ENCODE measurements at places on chromosomes 6 and 20.

- DNase-seq: no peak
These were observed 313.4 kb downstream of the CDH26 start for GRCh38 chr20:60271597-60271996.

DNA sequence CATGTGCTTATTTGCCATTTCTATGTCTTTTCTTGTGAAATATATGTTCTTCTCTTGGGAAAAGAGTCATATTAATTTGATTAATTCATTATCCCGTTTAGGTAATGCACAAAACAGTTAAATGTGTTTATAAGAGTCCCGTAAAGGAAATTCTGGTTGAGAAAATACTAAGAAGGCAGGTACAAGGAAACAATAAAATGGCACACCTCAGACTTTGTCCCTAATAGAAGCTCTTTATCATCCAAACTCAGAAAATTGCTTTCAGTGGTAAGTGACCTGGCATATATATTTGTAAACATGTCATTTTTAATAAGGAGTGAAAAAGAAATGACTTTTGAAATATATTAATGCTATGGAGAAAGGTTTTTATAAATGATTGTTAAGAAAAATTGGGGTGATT is 540.5 kb upstream of the CITED2 start:
- no peak for DNase-seq

DNA sequence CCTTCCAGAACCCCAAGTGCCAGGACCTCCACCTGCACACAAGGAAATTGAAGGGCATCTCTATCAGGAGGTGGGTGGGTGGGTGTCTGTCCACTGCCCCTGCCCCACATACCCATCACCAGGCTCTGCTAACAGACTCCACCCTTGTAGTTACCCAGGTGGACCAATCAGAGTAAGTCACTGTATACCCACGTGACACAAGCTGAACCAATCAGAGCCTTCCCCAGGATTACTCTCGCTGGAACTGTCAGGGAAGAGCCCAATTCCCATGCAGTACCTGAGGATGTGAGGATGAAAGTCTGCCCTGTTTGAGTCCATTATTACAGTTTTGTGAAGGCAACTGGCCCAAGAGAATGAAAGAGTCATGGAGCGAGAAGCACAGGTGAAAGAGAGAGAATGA is 4.2 kb downstream of the OCSTAMP start:
- no peak for DNase-seq

GRCh38 chr6:19870322-19870721 is 33.2 kb downstream of the ID4 start:
- no peak for DNase-seq

GRCh38 chr6:161369339-161369738 is 95.5 kb upstream of the AGPAT4 start:
- no peak for DNase-seq

DNA sequence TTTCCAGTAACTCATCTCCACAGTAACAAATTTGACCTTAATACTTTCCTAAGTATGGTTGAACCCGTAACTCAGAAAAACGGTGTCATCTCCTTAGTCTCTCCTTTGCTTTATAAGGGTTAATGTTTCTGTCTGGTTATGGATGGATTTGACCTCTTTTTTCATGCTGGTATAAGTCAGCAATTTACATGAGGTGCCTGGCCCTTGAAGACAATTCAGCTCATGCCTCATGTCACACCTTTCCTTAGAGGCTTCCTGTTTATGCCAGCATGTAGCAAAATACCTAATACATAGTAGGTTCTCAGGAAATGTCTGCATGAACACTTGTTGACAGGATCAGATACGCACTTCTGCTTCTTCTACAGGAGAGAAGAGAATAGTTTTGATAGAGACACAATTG is 37.7 kb upstream of the C20orf144 start:
- no peak for DNase-seq

DNA sequence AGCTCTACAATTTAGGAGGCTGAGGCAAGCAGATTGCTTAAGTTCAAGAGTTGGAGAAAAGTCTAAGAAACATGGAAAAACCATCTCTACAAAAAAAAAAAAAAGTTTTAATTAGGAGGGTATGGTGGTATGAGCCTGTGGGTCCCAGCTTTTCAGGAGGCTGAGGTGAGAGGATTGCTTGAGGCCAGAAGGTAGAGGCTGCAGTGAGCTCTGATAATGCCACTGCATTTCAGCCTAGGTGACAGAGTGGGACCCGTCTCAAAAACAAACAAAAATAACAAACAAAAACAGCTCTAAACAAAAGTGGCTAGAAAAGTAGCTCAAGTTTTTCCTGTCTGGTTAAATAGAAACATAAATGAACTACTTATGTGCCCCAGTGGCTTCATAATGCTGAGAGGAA is 2133.6 kb upstream of the DEFB115 start:
- no peak for DNase-seq

GRCh38 chr20:62766071-62766450 is 30.2 kb upstream of the MRGBP start:
- DNase-seq: no peak

DNA sequence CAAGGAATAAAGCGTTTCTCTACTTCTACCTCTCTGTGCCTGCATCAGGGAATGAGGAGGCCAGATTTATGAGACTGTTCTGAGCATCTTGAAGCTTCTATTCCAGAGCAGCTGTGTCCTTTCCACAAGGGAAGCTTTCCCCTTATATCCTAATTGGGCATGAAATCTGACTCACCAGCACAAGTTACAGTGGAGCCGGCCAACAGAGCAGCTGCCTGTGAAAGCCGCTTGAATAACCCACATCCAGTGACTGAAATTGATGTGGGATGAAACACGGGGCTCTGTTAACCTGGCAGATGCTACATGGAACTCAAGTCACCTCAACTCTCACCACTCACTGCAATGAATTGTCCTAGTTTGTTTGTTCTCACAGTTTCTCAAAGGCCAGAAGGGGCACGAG is 400.3 kb downstream of the TFAP2A start:
- DNase-seq: no peak

GRCh38 chr6:10391799-10392198 is 23.1 kb downstream of the TFAP2A start:
- no peak for DNase-seq

GRCh38 chr6:10949579-10950490 is 63.0 kb downstream of the SYCP2L start:
- DNase-seq: no peak

GRCh38 chr20:48421547-48421946 is 406.3 kb downstream of the PREX1 start:
- no peak for DNase-seq

DNA sequence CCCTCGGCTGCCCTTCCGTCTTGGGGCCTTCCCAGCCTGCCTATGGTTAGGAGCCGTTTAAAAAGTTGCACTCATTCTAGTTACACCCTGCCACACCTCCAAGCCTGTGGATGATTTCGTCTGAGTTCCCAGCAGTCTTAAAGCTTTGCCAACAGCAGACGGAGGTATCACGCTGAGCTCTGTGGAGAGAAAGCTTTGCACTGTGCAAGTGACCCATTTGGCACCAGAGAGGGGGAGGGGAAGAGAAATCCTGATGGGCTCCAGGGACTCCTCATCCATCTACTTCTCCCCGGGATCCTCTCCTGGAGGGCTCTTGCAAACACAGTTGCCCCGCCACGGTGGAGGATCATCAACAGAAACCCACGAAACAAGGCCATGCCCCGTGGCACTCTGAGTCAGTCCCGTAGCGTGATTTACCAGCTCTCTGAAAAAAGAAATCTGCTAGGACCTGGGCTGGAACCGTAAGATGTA is 98.8 kb upstream of the CITED2 start:
- DNase-seq: no peak

All from stimulated activated CD4-positive, alpha-beta T cell treated with anti-CD3 and anti-CD28 coated beads, Interleukin-15, amount 100 ng/mL, for 1 hour (primary cell).